ENCODE measurements at places on chromosomes 12 and 14.
A peak's percentile ranks its signal among the peaks of the same experiment; 100 is the strongest.

- DNase-seq: no peak
Observed at GRCh38 chr12:16136219-16136988, 141.1 kb downstream of the SLC15A5 start.

- DNase-seq: peak; percentile 86
Observed at GRCh38 chr12:113247123-113248050, 26.1 kb downstream of the TPCN1 start.

- DNase-seq: no peak
Observed at GRCh38 chr14:82398256-82398655, 864.6 kb upstream of the SEL1L start.

DNA sequence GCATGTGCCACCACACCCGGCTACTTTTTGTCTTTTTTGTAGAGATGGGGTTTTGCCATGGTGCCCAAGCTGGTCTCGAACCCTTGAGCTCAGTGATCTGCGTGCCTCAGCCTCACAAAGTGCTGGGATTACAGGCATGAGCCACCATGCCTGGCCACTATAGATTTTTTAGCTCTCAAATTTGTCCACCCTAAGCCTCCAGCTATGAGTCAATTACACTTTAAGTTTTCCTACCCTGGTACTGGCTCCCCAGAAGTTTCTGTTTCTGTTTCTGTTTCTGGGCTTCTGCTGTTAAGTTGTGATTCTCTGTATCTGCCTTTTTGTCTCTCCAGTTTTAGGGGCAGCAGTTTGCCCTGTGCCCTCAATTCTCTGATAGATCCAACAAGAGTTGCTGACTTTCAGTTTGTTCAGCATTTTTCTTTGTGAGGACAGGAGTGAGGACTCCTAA lies 4.4 kb upstream of the TINF2 start:
- peak; percentile 23 for DNase-seq

GRCh38 chr12:116188581-116188980 lies 88.9 kb downstream of the MED13L start:
- no peak for DNase-seq

DNA sequence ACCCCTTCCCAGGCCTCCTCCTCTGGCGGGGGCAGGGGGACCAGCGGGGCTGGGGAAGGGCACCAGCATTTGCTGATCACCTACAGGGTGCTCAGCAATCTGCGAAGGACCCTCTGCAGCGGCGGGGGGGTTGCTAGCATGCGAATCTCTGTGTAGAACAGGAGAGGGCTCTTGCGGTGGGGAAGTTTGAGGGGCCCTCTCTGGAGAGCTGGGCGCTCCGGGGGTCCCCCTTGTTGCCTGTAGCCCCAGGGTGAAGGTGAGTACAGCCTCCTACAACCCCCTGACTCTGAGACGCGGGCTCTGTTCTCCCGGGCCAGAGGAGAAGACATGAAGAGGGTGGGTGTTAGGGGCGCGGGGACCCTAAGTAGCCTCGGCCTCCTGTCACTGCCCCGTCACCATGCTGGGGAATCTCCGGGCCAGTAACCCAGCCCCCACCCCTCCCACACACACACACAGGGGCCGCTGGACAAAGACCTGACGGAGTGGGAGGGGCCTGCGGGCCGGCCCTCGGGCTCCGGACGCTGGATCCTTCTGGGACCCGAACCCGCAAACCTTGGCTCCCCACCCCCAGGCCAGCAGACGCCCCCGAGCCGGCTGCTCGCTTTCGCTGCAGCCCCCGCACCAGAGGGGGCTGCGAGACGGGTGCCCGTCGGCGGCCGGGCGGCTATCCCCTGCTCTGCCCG lies 734 bp downstream of the FIGNL2 start:
- peak; percentile 35 for DNase-seq

GRCh38 chr14:72275242-72275641 lies 343.0 kb downstream of the RGS6 start:
- no peak for DNase-seq

DNA sequence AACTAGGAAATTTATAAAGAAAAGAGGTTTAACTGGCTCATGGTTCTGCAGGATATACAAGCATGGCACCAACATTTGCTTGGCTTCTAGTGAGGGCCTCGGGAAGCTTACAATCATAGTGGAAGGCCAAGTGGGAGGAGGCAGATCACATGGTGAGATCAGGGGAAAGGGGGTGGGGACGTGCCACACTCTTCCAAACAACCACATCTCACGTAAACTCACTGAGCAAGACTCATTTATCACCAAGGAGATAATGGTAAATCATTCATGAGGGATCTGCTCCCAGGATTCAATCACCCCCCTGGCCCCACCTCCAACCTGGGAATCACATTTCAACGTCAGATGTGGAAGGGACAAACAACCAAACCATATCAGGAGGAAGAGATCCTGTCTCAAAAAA lies 35.8 kb downstream of the NUMB start:
- DNase-seq: peak; percentile 63

DNA sequence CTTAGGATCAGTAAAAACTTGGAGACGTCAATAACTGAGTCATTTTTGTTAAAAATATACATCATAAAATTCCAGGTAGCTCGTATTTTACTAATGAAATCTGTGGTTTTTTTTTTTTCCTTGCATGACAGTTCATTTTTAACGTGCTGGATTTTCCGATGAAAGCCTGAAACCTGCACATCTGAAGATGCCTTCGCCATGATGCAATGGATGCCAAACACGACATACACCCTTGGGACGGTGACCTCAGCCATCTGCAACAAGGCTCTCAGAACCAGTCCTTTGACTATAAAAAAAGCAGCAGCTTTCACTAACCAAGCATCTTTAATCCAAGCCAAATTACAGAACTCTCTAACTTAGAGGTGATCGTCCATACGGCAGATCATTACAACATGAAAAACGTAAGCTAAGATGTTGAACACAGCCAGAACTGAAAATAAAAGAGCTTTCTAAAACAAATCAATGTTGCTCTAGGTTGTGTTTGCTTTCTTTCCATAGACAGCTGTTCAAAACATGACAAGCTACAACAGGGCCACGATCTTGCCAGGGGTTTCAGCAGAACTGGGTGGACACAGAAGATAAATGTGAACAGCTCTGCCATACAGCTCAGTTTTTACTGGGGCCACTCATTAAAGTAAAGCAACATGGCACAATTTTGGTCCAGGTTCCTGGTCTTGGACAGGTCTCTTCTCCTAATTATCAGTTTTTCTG lies 7.8 kb downstream of the NIN start:
- no peak for DNase-seq

GRCh38 chr14:66099451-66099850 lies 386.7 kb upstream of the CCDC196 start:
- no peak for DNase-seq

- DNase-seq: no peak
Observed at GRCh38 chr12:57210926-57211692, 5.5 kb upstream of the NXPH4 start.

DNA sequence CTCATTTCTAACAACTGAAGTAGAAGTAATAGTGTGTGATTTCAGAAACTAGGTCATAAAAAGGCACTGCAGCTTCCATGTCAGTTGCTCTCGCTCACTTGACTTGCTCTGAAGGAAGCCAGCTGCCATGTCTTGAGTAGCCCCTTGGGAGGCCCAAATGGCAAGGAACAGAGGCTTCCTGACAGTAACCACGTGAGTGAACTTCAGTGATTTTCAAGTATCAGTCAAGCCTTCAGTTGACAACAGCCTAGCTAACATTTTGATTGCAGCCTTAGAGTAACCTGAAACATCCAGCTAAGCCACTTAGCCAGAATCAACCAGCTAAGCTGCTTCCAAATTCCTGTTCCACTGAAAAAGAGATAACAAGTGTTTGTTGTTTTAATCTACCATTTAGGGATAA lies 26.7 kb downstream of the TOGARAM1 start:
- no peak for DNase-seq

DNA sequence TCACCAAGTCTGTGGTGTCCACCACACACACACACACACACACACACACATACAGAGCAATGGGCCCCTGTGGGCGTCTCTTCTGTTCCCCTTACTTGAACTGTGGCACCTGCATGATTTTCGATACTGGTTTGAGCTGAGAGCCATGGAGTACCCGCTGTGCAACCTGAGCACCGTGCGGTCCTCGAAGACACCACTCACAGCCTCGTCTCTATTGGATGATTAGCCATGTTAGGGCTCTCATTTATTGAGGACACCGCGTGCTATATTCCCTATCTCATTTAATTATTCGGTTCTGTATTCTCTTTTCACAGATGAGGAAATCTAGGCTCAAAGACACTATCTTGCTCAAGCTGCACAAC lies 623 bp upstream of the C14orf132 start:
- DNase-seq: no peak

DNA sequence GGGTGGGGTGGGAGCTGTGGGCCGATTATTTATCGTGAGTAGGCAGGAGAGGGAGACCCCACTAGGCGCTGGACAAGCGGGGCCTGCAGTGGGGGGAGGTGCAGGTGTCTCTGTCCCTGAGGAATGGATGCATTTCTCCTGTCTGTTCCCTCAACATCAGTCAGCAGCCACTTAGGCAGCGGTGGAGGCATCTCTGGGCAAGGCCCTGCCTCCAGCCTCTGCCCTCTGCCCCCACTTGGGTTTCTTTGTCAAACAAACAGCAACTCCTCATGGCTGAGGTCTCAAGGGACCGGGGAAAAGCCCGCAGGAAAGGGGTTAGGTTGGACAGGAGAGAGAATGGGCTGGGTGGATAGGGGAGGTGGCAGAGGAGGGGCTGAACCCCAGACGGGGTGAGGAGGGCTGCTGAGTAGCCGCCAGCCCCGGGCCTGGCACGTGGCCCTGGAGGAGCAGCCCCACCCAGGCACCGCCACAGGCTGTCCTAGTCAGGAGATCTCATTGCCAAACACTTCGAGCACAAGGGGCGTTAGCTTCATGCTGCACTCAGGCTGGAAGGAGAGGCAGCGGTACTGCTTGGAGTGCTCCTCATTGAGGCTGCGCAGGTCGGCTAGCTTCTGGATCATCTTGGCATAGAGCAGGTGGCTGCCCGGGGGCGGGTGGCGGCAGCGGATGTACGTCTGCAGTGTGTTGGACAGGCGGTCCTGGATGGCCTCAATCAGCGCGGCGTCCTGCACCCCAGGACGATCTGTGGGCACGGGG lies 24.7 kb upstream of the HDAC7 start:
- DNase-seq: no peak

GRCh38 chr14:61409782-61410181 lies 88.4 kb downstream of the PRKCH start:
- no peak for DNase-seq

GRCh38 chr12:53489242-53489864 lies 9.9 kb downstream of the MAP3K12 start:
- no peak for DNase-seq

DNA sequence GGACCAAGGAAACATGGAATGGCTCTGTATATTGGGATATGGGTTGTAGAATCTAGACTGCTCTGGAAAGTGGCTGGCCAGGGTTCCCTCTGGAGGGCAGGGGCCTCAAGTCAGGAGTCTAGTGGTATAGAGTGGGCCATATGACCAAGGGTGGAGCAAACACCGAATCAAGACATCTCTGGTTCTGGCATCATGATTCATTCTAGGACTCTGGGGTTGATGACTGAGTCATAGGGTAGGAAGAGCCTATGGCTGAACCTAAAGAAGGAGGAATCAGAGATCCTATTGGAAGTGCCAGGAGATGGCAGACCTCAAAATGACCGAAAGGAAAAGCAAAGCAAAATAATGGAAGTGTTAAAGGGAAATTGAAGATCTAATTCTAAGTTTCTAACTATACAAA lies 356.4 kb upstream of the PRICKLE1 start:
- DNase-seq: no peak

- DNase-seq: peak; percentile 5
Observed at GRCh38 chr14:54446161-54446693, 5.1 kb upstream of the CNIH1 start.

DNA sequence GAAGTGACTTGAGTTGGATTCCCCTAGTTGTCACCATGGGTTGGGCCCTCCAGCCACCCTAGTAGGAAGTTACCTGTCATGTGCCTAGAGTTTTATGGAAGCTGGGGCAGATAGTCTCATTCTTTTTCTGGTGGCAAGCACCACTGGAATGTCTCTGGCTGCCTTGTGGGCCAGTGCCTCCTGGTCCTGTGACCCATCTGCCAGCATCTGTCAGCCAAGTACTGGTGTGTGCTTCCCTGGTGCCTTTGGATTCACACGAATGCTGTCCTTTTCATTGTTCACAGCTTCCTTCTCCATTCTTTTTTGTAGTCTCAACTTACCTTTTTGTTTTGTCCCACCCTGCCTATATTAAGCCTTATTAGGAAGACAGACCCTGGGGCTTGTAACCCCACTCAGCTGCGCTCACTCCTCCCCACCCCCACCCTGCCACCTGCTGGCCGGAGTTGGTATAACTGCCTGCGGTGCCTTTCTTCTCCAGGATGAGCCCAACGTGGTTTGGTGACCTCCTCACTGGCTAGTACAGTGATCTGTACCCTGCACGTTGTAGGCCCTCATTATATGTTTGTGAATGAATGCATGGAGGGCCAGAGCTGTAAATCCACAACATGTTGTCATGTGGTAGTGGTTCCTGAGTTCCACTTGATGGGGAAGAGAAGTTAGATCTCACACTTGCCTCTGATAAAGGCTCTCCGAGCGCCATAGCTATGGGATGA lies 125.7 kb downstream of the TSPAN9 start:
- no peak for DNase-seq

- no peak for DNase-seq
Observed at GRCh38 chr12:4960030-4960429, 50.3 kb downstream of the KCNA1 start.

GRCh38 chr14:105073720-105074600 lies 8.7 kb upstream of the GPR132 start:
- no peak for DNase-seq

- no peak for DNase-seq
Observed at GRCh38 chr12:47602325-47602724, 103.5 kb downstream of the RPAP3 start.

- DNase-seq: peak; percentile 69
Observed at GRCh38 chr12:32183650-32184049, 77.0 kb downstream of the BICD1 start.

DNA sequence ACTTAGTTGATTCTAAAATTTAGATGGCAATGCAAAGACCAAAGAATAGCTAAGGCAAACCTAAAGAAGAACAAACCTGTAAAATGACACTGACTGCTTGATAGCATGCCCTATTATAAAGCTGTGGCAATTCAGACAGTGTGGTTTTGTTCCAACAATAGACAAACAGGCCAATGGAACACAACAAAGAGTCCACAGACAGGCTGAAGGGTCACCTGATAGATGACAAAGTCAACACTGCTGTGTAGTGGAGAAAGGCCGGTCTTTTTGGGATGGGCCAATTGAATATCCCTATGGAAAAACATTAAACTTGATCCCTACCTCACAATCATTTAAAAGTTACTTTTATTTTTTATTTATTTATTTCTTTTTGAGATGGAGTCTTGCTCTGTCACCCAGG lies 33.8 kb upstream of the SLC25A3 start:
- no peak for DNase-seq

All from kidney tubule cell (primary cell).